ENCODE measurements at places on chromosomes 2 and 18.
A peak's percentile ranks its signal among the peaks of the same experiment; 100 is the strongest.

- no peak for DNase-seq
Observed at GRCh38 chr2:134276381-134277172, 22.7 kb downstream of the MGAT5 start.

DNA sequence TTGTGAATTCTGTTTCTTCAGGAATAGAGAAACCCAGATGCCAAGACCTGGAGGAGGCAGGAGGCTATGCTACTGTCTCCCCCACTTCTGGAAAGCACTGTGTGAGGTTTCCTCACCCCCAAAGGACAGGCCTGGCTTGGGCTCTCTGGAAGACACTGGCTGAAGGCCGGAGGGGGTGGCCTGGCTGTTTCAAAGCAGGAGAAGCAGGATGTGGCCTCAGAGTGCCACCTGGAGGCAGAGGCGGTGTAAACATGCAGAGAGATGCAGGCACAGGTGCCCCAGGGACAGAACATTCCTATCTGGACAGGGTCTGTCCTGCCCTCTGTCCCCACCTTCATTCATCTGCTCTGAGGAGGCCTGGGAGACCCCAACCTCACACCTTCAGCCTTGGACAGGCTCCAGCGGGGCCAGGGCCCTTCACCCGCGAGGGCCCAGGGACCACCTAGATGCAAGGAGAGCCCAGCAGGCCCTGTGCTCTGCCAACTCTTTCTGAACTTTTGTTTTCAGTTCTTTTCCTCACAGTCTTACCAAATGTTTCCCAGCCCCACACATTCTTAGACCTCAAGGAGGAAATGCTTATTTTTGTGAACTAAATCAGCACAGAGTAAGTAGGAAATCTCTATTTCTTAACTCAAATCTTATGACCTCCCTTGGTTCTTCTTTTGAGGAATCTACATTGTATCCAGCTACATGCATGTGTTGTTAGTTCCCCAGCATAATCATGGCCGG lies 79.2 kb downstream of the LONRF2 start:
- DNase-seq = peak; percentile 77

DNA sequence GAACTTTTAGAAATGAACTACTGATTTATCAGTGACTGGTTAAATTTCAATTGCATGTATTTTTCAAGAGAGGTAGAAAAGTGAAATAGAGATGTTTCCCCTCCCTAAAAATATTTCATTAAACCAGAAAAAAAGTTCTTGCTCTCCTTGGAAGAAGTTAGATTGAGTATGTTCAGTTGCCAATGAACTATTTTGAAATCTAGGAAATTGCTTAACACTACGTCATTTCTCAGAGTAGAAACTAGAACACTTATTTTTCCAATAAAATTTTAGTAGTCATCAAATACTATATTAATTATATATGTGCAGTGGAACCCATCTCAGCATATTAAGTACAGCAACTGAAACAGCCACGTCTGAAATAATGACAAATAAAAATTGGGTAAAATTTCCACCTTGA lies 51.8 kb upstream of the STAT1 start:
- no peak for DNase-seq

DNA sequence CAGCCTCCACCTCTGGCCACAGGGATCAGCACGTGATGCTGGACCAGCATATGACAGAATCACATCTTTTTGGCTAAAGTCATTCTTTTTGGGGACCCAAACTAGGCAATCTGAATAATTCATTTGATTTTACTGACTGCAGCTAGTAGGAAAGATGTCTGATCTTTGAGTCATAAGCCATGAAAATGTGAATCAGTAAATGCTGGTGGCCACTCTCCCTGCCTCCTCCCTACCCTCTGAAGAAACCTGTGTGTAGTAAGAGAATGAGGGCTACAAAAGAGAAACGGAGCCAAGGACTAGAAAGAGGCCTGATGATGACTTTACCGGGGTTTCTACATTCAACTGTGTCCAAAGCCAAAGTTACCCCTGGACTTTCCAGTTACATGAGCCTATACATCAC lies 10.1 kb upstream of the LRPPRC start:
- DNase-seq = peak; percentile 50

DNA sequence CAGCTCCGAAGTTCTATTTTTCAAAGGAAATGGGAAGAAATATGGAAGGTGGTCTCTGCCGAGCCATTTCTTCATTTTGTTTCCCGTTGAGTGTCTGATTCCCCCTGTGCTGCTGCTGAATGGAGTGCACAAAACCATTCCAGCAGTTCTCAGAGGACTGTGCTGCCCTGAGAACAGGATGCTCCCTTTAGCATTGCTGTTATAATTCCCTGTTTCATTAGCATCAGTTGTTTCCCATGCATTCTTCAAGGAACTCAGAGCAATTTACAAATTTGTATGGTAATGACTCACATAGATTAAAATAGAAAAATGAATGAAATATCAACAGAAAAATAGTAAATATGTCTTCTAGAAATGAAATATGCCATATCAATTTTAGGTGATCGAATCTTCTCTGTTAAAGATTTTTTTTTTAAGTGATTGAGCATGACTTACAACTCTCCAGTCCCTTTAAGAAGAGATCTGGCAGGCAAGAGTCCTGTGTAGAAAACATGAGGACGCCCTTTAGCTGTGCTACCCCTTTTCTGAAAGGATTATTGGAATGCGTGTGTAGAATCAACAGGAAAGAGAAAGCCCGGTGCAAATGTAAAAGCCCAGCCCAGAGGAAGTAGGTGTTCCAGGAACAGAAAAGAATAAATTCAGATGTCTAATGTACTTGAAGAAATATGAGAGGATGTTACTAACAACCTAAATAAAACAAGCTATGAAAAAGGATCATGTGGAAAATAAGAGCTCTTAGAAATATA lies 118.5 kb downstream of the ATP9B start:
- no peak for DNase-seq

DNA sequence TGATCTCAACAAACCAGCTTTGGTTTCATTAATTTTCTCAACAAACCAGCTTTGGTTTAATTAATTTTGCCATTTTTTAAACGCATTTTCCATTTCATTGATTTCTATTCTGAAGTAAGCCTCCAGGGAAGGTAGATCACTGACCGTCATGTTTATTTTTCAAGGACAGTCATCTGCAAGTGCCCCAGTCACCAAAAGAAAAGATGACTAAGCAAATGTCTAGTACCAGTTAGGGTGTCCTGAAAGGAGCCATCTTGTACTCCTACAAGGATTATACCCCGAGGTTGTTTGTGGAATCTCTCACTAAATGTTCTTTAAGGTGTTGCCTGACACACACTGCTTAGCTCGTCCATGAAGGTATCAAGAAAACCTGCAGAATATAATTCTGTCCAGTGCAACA lies 6.1 kb upstream of the UGT1A8 start:
- no peak for DNase-seq

DNA sequence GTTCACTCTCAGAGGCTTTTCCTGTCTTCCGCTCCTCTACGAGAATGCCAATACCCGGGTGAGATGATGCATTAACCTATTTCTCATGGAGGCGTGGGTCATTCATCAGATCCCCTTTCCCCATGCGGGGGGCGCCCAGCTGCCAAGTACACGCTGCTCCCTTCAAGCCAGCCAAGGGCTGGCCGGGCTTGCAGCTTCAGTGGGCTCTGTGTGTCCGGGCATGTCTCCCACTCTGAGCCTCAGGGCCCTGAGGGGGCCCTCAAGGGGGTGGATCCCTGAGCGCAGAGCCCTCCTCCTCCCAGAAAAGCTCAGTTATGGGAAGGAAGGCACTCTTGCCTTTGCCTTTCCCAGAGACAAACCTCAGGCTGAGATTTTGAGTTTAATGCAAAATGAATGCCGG lies 431.8 kb upstream of the MYT1L start:
- DNase-seq = no peak

DNA sequence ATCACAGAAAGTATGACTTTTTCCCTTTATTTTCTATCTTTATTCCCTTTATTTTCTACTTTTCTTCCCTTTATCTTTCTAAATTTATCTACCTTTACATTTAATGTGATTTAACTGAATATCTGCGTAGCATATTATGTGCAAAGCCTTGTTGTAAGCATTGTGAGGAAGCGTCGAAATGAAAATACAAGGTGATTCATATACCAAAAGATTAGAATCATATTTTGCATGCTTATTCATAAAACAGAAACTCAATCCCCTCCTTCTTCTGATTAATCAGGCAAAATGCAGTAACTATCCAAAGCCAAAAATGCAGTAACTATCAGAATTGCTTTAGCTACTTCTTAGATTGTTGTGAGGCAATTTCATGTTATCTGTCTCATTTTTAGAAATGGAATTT lies 393.0 kb downstream of the CDH19 start:
- DNase-seq = no peak

- DNase-seq = no peak
Observed at GRCh38 chr2:40147360-40147759, 304.5 kb downstream of the SLC8A1 start.

- no peak for DNase-seq
Observed at GRCh38 chr2:10579441-10579840, 110.3 kb downstream of the NOL10 start.

DNA sequence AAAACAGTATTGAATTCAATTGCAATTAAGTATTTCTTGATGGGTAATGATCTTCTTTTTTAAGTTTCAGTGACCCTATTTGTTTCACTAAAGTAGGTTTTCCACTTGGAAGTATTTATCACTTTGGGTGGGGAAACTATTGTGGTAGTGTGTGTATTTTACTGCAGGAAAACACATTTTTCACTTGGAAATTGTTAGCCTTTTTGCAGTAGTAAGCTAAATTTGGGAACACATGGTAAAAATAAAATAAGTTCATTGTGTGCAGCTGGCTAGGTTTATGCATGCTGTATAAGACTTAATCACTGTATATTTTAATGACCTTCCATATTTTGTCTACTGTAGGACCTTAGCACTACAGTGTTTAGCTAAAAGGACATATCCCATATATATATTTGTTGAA lies 28.5 kb upstream of the RTTN start:
- DNase-seq = no peak

DNA sequence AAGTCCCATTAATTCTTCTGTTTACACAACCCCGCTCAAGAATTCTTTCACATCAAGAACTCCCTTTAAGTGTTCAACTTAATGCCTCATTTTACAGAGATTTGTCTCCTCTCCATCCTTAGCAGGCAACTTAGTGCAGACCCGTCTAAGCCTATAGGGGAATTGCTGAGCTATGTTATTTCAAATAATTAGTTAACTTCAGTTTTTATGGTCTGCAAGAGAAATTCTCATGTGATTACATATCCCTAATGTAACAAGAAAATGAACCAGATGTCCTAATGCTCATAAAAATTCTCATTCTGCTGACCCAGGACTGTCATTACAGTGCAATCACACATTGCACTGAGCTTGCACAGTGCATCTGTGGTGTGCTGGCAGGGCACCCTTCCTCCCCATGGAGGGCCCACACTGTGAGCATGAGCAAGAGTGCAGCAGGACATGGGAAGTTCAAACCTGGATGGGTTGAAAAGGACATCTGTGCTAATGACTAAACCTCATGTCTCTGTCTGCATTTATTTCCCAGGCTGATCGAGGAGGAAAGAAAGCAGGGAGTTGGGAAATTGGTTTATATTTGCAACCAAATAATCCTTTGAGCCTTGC lies 97.1 kb downstream of the COL5A2 start:
- no peak for DNase-seq

DNA sequence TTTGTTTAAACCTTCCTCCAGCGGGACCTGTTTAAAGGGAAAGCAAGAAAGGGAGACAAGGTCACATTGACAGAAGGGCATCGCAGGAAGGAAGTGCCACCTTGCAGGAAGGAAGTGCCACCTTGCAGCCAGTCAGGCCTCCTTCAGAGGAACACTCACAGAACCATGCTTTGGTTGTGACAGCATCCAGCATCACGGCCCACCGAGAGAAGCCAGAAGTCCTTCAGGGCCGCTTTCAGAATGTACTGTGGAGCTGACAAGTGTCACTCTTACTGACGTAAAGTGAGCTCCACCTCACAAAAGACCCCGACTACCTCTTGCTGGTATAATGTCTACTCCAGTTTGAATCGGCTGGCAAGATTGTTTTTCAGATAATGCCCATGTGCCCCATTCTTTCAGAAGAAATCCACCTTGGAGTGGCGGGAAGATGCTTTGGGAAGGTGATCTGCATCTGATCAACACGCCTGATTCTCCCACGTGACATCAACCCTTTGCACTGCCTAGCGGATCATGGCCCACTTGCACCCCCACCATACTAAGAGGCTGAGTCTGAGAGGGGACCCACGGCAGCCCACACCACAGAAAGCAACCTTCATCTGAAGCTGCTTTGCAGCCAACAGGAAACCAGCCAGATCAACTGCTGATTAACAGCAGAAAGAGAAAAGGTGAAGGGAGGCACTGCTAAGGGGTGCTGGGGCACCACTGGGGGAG lies 99.8 kb downstream of the UXS1 start:
- DNase-seq = no peak

DNA sequence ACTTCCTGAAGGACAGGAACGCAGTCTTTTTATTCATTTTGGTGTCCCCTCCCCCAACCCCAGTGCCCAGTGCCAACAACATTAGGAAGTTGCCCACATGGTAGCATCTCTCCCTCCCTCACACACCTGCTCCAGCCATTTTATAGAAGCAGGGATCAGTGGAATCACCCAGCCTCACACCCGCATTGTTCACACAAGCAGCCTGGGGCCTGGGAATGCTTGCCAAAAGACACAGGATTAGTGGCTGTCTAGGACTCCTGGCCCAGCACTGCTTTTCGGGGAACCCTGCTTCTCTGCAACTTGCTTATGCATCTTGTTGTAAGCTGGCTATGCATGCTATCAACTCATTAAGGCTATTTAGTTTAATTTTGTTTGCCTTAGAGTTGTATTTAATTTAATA lies 17.9 kb downstream of the TMEM37 start:
- DNase-seq = no peak

GRCh38 chr2:217421834-217422233 lies 562.0 kb upstream of the TNP1 start:
- DNase-seq = no peak

DNA sequence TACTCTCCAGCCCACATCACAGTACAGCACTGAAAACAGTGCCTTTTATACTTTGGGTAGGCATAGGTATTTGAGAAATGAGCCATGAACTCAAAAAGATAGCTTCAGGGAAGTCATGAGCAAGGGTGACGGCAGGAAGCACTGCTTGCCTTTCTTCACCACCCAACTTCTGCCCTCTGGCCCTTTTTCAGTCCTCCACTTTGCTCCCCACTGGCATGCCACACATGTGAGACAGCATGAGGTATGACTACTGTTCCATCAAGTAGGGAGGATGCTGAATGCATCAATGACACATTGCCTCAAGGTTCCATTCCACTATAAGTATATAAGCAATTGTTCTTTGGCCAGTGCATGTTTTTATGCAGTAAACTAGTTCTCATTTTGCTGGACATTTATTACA lies 373.0 kb downstream of the NRXN1 start:
- DNase-seq = peak; percentile 87

- no peak for DNase-seq
Observed at GRCh38 chr2:122029456-122029855, 274.0 kb downstream of the TSN start.
